GM13977 (cell line): ENCODE measurements at places on chromosomes 1 and 21.

GRCh38 chr1:224493269-224493668 lies 58.7 kb upstream of the WDR26 start:
- no peak for DNase-seq

DNA sequence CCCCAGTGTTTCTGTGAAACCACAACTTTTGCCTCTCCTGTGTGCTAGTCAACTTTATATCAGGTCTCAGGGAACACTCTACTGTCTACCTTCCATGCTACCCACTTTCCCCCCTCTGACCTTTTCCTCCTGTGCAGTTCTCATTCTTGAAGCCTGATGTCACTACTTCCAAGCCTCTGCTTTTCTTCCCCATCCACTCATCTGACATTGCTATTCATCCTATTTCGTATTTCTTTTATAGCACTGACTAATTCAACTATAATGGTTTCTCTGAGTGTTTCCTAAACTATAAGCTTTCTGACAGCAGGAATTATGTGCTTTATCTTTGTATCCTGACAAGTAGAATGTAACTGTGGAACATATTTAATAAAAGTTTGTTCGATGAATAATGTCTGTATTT lies 18.2 kb upstream of the DPH5 start:
- no peak for DNase-seq

DNA sequence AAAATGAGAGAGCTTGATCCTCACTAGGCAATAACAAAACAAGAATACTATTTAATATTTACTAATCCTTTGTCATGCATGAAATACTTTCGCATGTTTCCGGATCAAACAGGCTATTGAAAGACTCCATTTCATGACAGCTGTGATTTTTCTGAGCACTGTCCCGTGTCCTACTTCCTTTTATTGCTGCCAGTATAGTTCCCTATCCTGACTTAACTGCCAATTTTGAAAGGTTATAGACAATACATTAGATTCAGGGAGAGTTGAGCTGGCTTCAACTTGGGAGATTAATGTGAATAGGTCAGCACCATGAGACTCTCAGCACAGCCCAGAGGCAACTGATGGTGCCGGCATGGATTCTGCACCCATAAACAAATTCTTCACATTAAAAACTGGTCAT lies 225.8 kb downstream of the VAV3 start:
- DNase-seq: no peak

- no peak for DNase-seq
Observed at GRCh38 chr1:228735871-228736586, 750 bp downstream of the RHOU start.

DNA sequence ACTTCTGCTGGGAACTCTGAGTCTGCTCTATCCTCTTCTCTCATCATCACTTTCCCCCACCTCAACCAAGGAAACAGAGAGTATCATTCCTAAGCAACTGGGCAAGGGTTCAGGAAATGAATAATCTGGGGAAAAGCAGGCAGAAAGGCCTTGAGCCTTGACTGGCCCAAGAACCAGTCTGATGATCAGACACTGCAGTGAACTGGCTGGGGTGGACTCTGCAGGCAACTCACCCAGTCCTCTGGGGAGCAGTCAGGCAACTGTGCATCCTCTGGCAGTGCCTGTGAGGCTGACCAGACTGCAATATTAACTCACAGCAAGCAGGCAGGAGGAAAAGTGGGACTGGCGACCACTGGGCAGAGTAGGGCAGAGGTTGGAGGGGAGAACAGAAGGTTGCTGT lies 991 bp downstream of the ANKRD35 start:
- DNase-seq: no peak

DNA sequence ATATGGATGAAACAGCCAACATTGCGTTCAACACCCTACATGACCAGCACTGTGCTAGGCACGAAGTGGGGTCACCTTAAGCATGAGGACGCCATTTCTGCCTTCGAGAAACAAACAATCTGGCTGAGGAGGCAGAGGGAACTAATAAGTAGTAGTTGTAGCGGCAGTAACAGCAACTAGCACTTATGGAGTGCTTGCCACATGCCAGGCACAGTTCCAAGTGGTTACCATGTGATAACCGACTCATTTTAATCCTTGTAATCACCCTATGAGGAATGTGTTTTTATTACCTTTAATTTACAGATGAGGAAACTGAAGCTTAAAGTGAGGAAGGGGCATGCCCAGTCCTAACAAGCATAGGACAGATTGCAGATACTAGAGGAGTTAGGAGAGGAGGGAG lies 33.7 kb downstream of the KCND3 start:
- no peak for DNase-seq

DNA sequence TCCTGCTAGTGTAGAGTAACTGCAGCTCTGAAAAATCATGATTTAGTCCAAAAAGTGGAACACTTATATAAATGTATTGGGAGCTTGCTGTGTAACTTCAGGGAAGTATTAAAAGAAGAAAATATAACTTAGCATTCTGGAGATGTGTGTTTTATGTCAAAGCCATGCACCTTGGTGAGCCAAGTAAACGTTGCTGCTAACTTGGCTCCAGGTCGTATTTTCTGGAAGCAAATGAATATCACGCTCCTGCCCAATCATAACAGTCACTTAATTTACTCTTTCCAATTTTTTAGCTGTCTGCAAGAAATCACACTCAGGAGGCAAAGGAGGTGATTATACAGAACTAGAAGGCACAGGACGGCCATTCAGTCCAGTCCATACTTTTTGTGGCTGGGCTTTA lies 61.1 kb downstream of the DOP1B start:
- DNase-seq: no peak

DNA sequence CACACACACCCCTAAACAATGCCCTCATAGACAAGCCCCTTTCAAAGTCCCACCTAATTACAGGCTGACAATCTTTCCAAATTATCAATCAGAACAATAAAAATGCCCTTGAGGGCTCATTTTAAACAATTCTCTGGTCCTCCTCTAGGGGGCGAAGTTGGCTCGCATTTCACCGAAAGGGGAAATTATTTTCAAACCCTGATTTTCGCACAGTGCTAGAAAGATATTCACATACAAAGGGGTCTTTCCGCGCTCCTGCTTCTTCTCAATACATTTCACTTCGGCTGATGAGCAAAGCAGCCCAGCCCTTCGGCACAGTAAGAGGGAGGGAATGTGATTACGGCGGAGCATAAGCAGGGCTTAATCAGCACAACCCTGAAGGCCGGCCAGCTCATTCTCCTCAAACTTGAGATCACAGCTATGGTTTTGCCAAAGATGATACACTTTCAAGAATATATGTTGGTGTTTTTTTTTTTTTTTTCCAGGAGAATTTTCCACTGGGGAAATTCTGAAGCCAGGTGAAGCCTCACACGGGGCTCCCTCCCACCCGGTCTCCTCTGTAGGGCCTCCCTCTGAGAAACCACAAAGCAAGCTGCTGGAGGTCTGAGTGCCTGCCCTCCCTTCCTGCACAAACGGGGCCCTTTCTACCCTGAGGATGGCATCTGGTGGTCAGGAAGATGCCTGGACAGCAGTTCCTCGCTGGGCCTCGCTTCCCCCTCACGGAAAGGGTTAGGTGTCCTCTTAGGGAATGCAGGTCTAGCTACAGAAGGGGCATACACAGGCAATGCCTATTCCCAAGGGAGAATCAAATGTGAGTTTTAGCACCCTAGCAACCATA lies 66.9 kb downstream of the GNG12 start:
- peak; percentile 32 for DNase-seq

GRCh38 chr1:170555370-170555769 lies 23.4 kb downstream of the GORAB start:
- DNase-seq: no peak

DNA sequence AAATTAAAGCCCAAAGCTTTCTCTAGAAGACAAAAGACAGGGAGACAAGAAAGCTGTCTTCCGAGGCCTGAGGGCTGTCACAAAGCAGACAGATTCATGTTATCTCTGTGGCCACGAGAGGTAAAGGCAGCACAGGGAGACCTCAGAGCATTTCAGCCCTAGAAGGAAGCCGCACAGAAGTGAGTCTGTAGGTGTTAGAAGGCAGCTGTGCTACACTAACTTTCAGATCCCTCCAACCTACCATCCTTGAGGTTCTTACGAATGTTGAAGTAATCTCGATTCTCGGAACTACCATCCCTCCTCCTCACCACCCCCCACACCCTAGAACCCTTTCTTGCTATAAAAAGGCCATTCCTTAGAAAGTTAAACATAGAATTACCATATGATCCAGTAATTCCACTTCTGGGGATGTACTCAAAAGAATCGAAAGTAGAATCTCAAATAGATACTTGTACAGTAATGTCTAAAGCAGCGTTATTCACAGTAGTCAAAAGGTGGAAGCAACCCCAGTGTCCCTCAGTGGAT lies 21.5 kb upstream of the LYST start:
- DNase-seq: peak; percentile 76

DNA sequence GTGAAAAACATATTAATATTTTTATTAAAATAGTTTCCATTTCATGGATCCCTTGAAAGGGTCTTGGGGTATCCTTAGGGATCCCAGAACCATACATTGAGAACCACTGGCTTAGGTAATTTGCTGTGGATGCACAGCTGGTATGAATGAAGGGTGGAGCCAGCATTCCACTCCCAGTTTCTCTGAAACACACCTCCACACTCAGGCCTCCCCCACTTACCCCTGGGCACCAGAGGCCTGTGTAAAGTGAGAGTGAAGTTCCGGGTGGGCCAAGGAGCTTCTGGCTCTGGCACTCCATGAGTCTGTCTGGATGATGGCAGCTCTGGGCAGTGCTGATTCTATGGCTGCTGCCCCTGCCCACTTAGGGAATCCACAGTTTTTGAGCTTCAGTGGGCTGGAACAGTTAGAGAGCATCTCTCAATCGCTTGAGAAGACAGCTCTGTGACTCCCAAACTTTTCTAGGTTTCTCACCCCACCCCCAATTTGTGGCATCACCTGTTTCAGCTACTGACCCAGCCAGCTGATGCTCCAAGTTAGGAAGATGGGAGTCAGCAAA lies 57.8 kb upstream of the CD1D start:
- DNase-seq: no peak

GRCh38 chr1:210385228-210385627 lies 56.5 kb downstream of the HHAT start:
- no peak for DNase-seq

GRCh38 chr1:177914603-177915002 lies 55.3 kb downstream of the SEC16B start:
- DNase-seq: no peak

- no peak for DNase-seq
Observed at GRCh38 chr1:203769505-203770343, 4.7 kb downstream of the LAX1 start.

GRCh38 chr1:41700986-41701535 lies 216.6 kb upstream of the EDN2 start:
- DNase-seq: no peak

GRCh38 chr1:199551967-199552565 lies 475.4 kb upstream of the NR5A2 start:
- peak; percentile 31 for DNase-seq

DNA sequence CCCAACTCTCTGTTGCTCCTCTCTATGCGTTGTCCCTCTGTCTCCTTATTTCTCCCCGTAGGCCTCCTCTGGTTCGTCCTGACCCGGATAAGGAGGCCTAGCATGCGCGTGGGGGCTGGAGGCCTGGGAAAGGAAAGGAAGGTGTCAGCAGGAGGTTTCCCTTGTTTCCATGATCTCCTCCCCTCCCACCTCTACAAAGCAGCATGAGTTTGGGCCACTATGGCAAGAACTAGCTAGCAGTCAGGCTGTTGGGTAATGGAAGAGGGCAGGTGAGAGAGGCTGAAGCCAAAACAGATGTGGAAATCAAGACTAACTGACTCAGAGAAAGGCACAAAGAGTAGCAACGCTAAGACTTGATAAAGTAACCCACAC lies 687 bp upstream of the SEMA6C start:
- DNase-seq: no peak

GRCh38 chr1:160656737-160657136 lies 9.9 kb upstream of the SLAMF1 start:
- no peak for DNase-seq

GRCh38 chr1:155005076-155006011 lies 2.7 kb downstream of the ZBTB7B start:
- DNase-seq: no peak

- no peak for DNase-seq
Observed at GRCh38 chr1:178028841-178029481, 59.1 kb upstream of the SEC16B start.

DNA sequence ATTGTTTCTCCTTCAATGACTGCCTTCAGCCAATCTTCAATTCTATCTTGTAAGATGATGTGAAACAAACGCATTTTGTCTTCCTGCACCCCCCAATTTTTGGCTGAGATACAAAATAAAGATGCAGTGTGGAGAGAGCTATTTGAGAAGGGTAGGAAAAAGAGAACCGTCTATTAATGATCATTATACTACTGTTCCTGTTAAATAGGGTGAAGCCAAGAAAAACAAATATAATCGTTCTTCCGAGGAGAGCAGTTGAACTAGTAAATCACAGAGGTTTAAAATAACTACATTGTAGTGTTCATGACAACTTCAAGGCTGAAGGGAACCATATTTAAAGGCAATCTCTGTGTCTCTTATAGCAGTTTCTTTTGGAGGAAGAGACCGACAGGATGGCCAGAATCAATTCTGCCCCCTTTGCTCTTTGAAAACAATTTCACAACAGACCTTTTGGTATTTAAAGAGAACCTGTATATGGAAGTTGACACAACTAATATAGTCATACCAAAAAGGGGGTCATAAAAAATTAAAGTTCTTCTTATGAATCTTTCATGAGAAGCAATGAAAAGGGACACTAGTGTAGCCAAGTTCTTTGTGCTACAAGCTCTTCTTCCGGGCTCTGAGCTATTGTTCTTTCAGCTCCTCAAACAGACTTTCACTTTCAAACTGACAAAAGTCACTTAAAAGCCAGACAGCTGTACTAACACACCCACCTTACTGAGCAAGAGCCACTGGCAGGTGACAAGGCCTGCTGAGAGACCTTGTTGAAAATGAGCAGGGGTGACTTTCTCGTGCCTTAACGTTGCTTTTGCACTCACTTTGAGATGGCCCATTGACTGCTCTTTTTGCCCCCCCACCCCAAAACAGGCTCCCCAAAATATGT lies 30.9 kb downstream of the PROX1 start:
- DNase-seq: peak; percentile 60

- no peak for DNase-seq
Observed at GRCh38 chr1:182368903-182369302, 22.7 kb downstream of the GLUL start.

DNA sequence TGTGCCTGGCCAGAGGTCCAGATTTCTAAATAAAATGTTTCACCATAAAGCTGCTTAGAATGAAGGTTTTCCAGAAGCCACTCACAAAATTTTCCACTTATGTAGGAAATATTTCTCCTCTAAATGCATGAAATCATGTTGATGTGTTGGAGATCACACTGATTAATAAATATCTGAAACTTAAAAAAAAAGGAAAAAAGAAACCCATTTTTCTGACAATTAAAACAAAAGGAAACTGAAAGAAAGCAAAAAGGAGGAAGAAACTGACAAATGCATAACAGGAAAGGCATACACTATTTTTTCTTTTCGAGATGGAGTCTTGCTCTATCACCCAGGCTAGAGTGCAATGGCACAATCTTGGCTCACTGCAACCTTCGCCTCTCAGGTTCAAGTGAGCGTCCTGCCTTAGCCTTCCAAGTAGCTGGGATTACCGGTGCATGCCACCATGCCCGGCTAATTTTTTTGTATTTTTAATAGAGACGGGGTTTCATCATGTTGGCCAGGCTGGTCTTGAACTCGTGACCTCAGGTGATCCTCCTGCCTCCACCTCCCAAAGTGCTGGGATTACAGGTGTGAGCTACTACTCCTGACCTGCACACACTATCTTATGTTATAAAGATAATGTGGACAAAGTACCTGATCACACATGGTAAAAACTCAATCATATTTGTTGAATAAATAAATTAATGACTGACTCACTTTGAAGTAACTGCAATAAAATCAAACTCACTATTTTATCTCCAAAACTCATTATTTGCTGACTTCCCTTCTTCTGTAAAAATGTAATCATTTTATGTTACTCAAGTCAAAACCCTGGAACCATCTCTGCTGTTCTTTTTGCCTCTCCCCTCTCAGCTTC lies 149.8 kb upstream of the NR5A2 start:
- DNase-seq: no peak
